ENCODE measurements at places on chromosomes 16 and 17.

- DNase-seq: no peak
These were observed 73.0 kb downstream of the YPEL2 start for GRCh38 chr17:59404471-59404870.

- DNase-seq: no peak
These were observed 15.2 kb upstream of the HOXB2 start for GRCh38 chr17:48559840-48560817.

DNA sequence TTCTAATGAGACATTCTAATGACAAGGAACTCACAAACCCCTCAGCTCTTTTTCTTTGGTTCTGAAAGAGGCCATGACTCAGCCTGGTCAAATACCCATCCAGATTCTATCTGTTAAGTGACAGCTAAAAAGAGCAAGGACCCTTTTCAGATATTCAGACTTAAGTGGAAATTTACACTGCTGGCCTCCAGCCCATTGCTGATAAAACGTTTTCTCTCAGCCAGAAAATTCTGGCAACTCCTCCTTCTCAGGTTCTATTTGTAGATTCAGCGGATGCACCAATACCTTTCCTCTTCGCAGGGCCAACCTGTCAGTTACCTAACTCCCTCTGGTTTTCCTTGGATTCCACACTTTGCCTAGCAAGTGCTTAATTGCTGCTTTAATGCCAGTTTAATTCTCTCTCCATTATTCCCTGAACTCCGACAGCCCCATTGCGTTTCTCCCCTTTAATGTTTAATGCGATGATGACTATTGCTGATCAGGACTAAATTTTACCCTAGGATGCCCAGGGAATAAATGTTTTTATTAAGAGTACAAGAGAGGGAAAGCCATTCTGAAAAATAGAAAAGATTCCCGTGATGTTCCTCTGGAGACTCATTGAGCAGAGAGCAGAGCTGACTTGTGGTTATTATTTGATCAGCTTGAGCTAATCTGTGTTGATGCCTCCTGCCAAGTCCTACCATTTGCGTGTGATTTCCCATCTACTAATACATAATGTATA, 35.9 kb upstream of the TOM1L1 start:
- no peak for DNase-seq

DNA sequence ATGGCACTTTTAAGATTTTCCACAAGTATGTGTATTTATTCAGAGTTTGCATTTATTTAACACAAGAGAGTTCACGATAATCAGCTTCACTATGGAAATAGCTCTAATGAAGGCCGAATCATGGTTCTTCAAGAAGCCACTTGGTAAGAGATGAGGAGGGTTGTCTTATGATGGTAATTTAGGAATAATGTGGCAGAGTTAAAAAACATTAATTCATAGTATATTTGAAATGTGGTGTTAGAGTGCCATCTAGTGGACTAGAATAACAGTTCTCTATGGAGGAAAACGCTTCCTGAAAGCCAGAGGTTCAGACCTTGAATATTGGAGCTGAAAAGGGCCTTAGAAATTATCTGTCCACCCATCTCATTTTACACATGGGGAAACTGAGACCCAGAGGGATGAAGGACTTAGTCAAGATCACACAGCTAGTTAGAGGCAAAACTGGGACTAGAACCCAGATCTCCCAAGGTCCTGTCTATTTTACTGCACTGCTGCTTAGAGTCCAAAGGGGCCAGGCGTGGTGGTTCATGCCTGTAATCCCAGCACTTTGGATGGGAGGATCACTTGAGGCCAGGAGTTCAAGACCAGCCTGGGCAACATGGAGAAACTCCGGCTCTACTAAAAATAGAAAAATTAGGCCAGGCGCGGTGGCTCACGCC, 33.8 kb upstream of the KPNB1 start:
- DNase-seq: no peak

GRCh38 chr17:37683454-37683984, 40.3 kb upstream of the DDX52 start:
- no peak for DNase-seq

DNA sequence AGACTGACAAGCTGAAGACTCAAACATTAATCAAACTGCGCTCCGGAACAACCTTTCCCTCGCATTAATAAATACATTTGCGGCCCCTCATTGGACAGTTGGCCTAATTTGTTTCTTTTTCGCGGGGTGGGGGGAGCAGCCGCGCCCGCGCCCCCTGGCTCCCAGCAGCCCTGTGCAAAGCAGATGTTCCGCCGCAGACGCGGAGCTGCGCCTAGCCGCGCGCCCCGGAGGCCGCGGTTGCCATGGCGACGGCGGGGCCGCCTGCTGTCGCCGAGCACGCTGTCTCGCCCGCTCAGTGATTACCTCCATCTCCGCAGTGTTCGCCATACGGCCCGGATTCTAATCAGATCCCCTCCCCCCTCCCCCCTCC, 25.5 kb downstream of the COPZ2 start:
- no peak for DNase-seq

DNA sequence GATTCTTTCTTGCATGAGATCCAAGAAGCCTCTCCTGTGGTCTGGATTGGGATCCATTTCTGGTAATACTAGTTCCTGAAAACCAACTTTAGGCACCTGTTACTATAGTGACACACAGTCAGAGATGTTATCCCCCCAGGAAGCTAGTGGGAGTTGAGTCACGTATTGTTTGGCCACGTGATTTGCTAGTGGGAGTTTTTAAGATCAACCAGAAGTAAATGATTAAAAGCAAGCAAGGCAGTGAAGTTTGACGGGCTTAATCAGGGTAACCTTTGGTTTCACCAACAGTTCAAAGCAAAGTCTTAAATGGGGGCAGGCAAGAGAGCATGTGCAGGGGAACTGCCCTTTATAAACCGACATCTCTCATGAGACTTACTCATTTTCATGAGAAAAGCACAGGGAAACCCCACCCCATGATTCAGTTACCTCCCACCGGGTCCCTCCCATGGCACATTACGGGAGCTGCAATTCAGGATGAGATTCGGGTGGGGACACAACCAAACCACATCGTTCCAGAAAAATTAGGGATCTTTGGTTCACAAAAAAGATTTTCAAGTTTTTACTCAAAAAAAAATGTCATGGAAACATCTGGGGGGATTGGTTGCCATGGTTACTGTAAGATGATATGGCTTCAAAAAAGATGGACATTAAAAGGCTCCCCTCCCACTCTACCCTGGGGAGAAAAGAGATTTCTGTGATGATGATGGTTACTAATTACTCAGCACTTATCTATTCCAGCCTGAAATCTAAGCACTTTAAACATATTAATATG, 483.1 kb upstream of the ERCC4 start:
- no peak for DNase-seq

GRCh38 chr16:66220702-66221101, 145.8 kb upstream of the CDH5 start:
- DNase-seq: no peak

- DNase-seq: no peak
These were observed 16.5 kb downstream of the RNF43 start for GRCh38 chr17:58400826-58401225.

GRCh38 chr16:11806721-11807120, 9.7 kb upstream of the ZC3H7A start:
- DNase-seq: no peak

DNA sequence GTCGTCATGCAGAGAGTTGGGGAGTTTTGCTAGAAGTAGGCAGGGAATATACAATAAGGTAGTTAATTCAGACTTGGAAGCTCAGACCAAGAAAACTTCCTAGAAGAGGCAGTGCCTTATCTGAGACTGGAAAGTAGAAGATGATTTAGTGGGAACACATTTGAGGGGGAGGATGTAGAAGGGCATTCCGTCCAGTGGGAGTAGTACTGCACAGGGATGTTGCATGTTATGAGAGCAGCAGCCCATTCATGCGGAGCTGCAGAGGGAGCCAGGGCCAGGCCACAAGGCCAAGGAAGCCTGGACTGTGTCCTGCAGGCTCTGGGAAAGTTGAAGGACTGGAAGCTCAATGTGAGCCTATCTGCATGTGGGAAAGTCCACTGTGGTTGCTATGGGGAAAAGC, 344.5 kb upstream of the EEF2KMT start:
- no peak for DNase-seq

- no peak for DNase-seq
These were observed 802.5 kb downstream of the CDH8 start for GRCh38 chr16:61233713-61234112.

GRCh38 chr17:83196973-83197880, 117.8 kb downstream of the METRNL start:
- DNase-seq: peak; percentile 79

DNA sequence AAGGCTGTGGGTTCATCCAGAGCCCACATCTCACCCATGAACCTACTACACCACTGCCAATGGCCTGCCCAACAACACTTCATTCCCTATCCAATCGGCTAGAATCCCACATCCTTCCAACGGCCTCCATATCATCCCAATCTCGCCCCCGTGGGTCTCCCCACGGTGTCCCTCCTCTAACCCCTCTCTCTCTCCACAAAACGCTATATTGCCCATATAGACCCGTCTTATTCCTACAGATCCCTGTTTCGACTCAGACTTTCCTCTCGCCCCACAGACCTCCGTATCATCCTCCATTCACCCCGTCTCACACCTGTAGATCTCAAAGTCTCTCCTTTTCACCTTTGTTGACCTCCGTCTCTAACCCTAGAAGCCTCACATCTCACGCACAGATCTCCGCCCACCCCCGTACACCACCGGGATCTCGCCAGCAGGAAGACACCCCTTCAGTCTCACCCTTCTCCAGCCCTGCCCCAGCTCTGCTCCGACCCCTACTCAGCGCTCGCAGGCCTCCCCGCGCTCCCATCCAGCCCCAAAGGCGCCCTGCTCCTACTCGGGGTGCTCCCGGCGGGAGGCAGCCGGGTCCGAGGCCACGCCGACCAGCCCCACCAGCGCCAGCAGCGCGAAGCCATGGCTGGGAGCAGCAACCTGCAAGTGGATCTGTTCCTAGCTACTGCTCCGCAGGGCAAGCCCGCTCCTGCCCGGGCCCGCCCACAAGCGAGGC, at the start of gene FDXR:
TSS of gene FDXR (minus strand) at position 682 of the 724 bp plus-strand sequence. CDS start at position 632, 50 bp downstream.
- no peak for DNase-seq

DNA sequence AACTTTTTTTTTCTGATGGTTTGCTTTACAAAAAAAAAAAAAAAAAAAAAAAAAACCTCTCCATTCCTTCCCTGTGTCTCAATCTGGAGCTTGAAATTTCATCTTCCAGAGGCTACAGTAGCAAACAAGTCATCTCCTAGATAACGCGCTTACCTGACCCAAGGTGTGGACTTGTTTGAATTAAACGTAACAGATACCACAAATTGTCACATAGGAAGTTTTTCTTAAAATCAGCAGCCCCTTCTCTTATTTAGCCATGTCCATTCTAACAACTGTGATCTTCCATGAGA, 2.0 kb downstream of the STAT5B start:
- DNase-seq: no peak

- DNase-seq: peak; percentile 77
These were observed at the start of gene TMC6 for GRCh38 chr17:78128551-78129350. Gene TMC6 (minus strand): TSS chr17:78128755. CDS start chr17:78126832, 1,923 bp downstream.

GRCh38 chr17:12877953-12878669, 88.8 kb downstream of the ARHGAP44 start:
- no peak for DNase-seq

DNA sequence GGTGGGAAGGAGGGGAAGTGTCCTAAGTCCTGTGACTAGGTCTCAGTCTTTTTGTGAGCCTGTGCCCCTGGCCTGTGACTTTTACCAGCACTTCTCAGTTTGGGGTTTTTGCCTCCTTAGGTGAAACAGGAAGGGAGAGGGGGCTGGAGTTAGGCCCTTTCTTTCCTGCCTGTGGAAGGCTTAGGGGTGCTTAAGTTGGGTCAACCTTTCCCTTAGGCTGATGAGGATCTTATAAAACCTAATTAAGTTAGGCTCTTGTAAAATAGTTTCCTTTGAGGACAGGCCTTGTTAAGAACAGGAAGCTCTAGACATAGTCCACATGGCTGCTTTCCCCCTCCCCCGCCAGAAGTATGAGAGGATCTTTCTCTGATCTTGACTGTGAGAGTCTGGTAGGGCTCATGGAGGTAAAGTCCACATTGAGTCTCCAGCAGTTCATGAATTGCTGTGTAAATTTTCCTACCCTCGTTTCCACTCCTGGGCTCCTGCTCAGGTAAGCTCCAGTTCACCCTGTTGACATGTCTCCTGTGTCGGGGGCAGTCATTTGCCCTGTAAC, 17.0 kb upstream of the DNASE1 start:
- DNase-seq: peak; percentile 20

DNA sequence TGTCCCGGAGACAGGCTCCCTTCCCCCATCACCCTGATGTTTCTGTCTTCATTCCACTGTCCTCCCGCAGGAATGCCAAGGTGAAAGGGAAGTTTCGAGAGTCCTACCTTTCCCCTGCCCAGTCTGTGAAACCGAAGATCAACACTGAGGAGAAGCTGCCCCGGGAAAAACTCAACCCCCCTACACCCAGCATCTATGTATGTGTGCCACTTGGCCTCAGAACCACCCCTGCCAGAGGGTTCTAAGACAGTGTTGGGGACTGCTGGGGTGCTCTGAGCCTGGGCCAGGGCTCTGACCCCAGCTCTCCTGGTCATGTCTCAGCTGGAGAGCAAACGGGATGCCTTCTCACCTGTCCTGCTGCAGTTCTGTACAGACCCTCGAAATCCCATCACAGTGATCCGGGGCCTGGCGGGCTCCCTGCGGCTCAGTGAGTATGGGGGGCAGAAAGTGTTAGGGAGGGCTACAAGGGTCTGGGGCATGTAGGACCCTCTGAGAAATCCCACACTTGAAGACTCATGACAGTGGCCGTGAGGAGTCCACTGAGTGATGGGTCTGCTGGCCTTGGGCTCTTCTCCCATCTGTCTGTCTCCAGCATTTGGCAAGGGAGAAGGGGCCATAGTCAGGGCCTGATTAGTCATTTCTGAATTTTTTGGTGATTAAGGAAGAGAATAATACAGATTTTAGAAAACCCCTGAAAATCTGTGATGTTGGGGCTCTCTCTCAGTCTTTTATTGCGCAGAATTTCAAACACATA, 4.9 kb upstream of the TMEM88 start:
- DNase-seq: no peak

- no peak for DNase-seq
These were observed 315.1 kb upstream of the EEF2KMT start for GRCh38 chr16:5412731-5413130.

DNA sequence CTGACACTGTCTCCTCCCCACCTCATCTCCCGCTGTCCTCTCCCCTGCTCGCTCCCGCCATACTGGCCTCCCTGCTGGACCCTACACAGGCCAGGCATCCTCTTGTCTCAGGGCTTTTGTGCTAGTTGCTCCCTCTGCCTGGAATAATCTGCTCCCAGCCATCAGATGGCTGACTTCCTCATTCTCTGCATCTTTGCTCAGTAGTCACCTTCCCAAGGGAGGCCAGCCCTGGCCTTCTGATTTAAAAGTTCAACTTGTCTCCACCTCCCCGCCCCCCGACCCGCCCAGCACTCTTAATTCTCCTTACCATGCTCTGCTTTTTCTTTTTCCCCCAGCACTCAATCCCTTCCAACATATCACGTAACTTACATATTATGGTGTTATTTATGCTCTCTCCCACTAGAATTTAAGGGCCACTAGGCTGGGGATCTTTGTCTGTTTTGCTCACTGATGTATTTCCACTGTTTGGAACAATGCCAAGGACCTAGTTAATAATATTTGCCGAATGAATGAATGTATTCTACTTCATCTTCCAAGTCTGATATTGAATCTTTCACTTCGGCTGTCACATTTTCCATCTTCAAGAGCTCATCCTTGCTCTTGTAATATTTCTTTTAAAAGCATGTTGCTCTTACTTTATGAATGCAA, 178.3 kb downstream of the CDK5R1 start:
- no peak for DNase-seq

- DNase-seq: no peak
These were observed 42.3 kb upstream of the NOL11 start for GRCh38 chr17:67675481-67675880.

GRCh38 chr16:71895679-71896365, 491 bp downstream of the IST1 start:
- no peak for DNase-seq

- no peak for DNase-seq
These were observed 217.8 kb downstream of the CDRT15L2 start for GRCh38 chr17:20797292-20797691.

- no peak for DNase-seq
These were observed 598.0 kb downstream of the WWOX start for GRCh38 chr16:78697426-78697825.
